Dermis microvascular lymphatic vessel endothelial cell (primary cell): ENCODE measurements at places on chromosomes 2 and 18. TPM values are rescaled to one million over a fixed set of nuclear protein-coding genes. Genes with fewer than 3 reads are reported as not detected.

The PLGLB1 gene
- 0.39 and 0.63 TPM in 2 replicates for total RNA-seq

The DLX1 gene
- total RNA-seq = under 0.01 TPM in 1 of 2 replicates, not detected in the other

The MTIF2 gene
- 22.3 and 26.3 TPM in 2 replicates for total RNA-seq

The DNAJC5G gene
- total RNA-seq = 0.39 and 1.0 TPM in 2 replicates

The LIPG gene
- 1.3 and 4.2 TPM in 2 replicates for total RNA-seq

The WDR12 gene
- total RNA-seq = 14.5 and 16.7 TPM in 2 replicates

The RNF152 gene
- total RNA-seq = 83.6 and 125 TPM in 2 replicates
